ENCODE measurements at places on chromosomes 12 and 14. TPM values are rescaled to one million over a fixed set of nuclear protein-coding genes. Genes with fewer than 3 reads are reported as not detected.

Gene TAS2R7
- polyA plus RNA-seq, result not detected

Gene LALBA
- polyA plus RNA-seq, result not detected

GRCh38 chr12:22986997-22987396 lies 362.0 kb downstream of the ETNK1 start:
- DNase-seq, result no peak

- DNase-seq, result no peak
These were observed 133.2 kb downstream of the SLC38A4 start for GRCh38 chr12:46692606-46693005.

- no peak for DNase-seq
These were observed 41.0 kb downstream of the HECTD4 start for GRCh38 chr12:112341046-112341825.

Measured in muscle of back (tissue), 13 donors.